ENCODE measurements at places on chromosomes 6 and 20. TPM values are rescaled to one million over a fixed set of nuclear protein-coding genes. Genes with fewer than 3 reads are reported as not detected.
A peak's percentile ranks its signal among the peaks of the same experiment; 100 is the strongest.

The ZFAND3 gene
- 95.9 TPM for total RNA-seq

The PTCHD4 gene
- total RNA-seq = not detected

The SHLD1 gene
- total RNA-seq = 4.3 TPM

The PPP1R10 gene
- 82.9 TPM for total RNA-seq

The MED20 gene
- 24.5 TPM for total RNA-seq

The NEURL2 gene
- total RNA-seq = 3.0 TPM

The MEI4 gene
- 0.05 TPM for total RNA-seq

The BTNL2 gene
- not detected for total RNA-seq

The MRPS18A gene
- 45.8 TPM for total RNA-seq

The TAGAP gene
- total RNA-seq = 0.13 TPM

DNA sequence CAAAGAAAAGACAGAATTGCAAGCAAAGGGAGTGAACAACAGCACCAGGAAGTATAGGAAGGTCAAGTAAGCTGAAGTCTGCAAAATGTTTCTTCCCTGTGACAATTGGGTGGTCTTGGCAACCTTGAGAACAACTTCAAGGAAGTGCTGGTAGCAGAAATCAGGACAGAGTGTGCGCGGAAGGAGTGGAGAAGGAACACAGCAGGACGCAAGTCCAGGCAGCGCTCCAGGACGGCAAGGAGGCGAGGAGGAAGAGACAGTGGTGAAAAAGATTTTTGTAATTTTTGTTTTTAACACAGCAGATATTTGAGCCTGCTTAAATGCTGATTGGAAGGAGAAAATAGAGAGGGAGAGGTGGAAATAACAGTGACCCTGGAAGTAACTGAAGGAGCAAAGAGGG, 141.7 kb downstream of the F13A1 start:
- H3K27ac ChIP-seq = no peak overlapping the region
- no peaks in the 10 kb centered on the region for H3K4me1 ChIP-seq
- peaks cover 7% of the 10 kb centered on the region for H3K27me3 ChIP-seq
- H3K4me3 ChIP-seq = no peak overlapping the region
- no peaks in the 10 kb centered on the region for H3K36me3 ChIP-seq
- DNase-seq = no peak

DNA sequence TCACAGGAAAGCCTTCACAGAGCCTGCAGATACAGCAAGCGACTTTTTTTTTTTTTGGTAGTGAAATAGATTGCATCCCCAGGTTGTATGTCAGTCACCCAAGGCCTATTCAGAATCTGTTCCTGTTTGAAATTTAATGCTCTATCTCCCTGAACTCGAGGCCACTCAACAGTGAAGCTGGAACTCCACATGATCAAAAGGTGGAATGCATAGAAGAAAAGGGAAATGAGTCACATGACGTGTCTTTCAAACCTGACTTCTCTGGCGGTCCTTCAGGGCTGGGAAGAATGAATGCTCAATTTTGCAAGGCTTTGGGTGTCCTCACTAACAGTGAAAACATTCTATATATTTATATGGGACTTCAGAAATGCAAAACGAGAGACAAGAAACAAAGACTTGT, 88.4 kb upstream of the B3GAT2 start:
- H3K27me3 ChIP-seq = peaks cover 4% of the 10 kb centered on the region
- no peak for DNase-seq
- no peak overlapping the region for H3K27ac ChIP-seq
- H3K4me1 ChIP-seq = no peaks in the 10 kb centered on the region

- no peak for DNase-seq
- H3K27ac ChIP-seq = peak overlapping the region; percentile 20
- H3K36me3 ChIP-seq = no peaks in the 10 kb centered on the region
- H3K27me3 ChIP-seq = no peaks in the 10 kb centered on the region
- H3K4me1 ChIP-seq = peaks cover 2% of the 10 kb centered on the region
- no peak overlapping the region for H3K4me3 ChIP-seq
Observed at GRCh38 chr6:55898342-55898741, 23.0 kb upstream of the BMP5 start.

DNA sequence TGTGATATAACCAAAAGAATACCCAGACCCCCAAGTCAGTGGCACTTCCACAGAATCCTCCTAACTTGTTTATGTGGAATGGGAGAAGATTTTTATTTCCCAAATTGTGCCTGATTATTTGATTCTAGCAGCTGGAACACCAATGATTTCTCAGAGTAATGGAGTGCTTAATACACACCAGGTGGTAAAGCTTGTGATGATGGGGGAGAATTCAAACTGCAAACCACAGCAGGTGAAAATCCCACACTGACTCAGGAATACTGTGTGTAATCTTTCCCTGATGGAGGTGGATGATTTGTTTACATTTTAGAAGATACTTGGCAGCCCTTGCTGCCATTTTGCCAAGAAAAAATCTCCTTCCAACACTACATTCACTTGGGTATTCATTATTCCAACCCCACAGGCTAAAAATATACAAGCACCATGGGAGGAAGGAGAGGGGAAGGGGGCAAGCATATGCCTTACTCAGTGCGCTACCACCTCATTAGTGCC, 212.7 kb upstream of the PLN start:
- DNase-seq = no peak
- H3K36me3 ChIP-seq = no peaks in the 10 kb centered on the region
- no peak overlapping the region for H3K27ac ChIP-seq
- H3K4me3 ChIP-seq = no peak overlapping the region
- H3K4me1 ChIP-seq = no peaks in the 10 kb centered on the region

DNA sequence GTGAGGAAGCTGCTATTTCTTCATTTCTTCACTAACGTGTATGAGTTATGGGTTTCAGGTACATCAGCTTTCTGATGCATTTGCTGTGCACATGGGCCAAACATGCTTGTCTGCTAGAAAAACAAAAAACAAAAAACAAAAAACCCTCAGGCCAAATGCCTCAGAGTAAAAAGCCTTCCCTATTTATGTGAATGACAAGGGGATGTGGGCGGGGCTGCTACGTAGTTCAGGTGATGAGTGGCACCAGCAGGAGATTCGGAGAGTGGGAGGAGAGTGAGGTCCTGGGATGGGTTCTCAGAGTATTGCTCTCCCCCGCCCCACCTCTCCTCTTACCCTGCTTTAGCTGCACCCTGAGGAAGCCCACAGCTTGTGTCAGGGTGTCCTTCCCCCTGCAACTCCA, 596.8 kb upstream of the JAG1 start:
- DNase-seq = no peak
- peak overlapping the region; percentile 59 for H3K27ac ChIP-seq
- H3K4me1 ChIP-seq = peaks cover 27% of the 10 kb centered on the region
- H3K27me3 ChIP-seq = no peaks in the 10 kb centered on the region

- H3K4me3 ChIP-seq = no peak overlapping the region
- no peaks in the 10 kb centered on the region for H3K36me3 ChIP-seq
- DNase-seq = no peak
- H3K4me1 ChIP-seq = no peaks in the 10 kb centered on the region
Observed at GRCh38 chr6:99297006-99297405, 52.5 kb downstream of the FAXC start.

DNA sequence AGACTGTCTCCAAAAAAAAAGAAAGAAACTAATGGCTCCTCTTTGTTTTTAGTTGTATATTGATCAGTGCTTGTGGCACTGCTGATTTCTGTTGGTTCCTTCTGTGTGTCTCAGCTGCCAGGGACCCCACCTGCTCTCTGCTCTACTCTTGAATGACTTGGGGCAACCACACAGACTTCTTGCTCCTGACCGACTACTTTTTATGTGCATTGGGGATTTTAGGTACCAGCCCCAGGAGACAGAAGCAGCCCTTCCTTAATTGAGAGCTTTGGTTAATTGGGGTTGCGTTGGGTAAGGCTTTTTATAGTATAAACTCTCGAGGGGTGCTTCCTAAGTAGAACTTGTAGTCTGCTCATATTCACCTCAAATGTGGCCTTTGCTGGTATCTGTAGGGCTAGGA, 6.9 kb downstream of the STK35 start:
- peaks cover 16% of the 10 kb centered on the region for H3K4me1 ChIP-seq
- H3K27ac ChIP-seq = no peak overlapping the region
- no peak for DNase-seq
- no peaks in the 10 kb centered on the region for H3K27me3 ChIP-seq
- H3K36me3 ChIP-seq = peaks cover 12% of the 10 kb centered on the region

DNA sequence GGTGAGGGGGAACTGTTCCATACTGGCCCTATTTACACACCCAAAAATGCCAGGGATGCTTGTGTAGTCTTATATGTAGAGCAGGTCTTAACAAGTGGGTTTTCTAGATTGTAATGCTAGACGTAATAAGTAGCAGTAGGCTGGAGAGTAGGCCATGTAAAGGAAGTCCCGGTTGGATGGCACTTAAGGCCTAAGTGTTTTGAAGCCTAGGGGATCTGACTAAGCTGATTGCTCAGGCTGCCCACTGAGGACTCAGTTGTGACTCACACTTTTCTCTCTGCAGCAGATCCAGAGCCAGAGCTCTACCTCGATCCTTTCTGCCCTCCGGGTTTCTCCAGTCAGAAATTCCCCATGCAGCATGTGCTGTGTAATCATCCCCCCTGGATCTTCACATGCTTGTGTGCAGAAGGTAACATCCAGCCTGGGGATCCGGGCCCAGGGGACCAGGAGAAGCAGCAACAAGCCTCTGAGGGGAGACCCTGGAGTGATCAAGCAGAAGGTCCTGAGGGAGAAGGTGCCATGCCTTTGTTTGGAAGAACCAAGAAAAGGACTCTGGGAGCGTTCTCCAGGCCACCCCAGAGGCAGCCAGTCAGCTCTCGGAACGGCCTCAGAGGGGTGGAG, 26.6 kb downstream of the ZNF133 start:
- no peaks in the 10 kb centered on the region for H3K27me3 ChIP-seq
- no peak overlapping the region for H3K4me3 ChIP-seq
- H3K36me3 ChIP-seq = no peaks in the 10 kb centered on the region
- no peak overlapping the region for H3K27ac ChIP-seq
- no peak for DNase-seq

DNA sequence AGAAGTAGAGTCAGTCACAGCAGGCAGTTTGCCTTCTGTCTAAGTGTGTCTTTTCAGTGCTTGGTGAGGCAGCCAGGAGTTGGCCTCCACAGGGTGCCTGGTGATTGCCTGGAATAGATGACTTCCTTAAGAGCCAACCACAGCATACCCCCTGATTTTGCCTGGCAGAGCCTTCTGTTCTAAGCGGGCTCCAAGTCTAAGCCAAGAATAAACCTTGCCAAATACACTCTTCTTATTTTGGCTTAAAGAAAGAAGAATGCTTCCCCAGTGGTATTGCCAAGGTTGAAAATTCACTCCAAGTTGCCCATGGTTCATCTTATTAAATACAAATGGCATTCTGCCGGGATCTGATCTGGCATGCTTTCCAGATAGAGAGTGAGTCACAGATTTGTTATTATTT, 1424.8 kb upstream of the EYS start:
- H3K4me3 ChIP-seq = no peak overlapping the region
- DNase-seq = no peak
- H3K27ac ChIP-seq = no peak overlapping the region
- H3K27me3 ChIP-seq = no peaks in the 10 kb centered on the region

GRCh38 chr20:47854687-47855212, 69.5 kb upstream of the SULF2 start:
- no peaks in the 10 kb centered on the region for H3K27me3 ChIP-seq
- no peak overlapping the region for H3K27ac ChIP-seq
- H3K4me3 ChIP-seq = no peak overlapping the region
- no peaks in the 10 kb centered on the region for H3K36me3 ChIP-seq

DNA sequence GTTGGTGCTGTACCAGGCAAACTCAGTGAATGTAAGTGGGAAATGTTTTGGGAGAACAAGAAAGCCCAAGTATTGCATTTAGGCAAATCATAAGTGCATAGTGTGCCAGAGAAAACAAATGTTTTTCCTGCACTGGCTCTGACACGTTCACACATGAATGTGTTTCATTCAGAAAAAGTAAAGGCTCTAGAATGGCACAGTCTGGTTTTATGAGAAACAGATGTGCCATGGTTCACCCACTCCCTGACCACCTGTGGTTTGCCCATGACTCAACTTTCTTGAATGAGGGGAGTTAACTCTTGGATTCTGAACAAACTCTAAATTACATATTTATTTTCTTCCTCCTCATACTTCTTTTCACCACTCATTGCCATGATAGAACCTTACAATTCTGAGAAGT, 126.9 kb downstream of the KCNQ5 start:
- no peak overlapping the region for H3K4me3 ChIP-seq
- no peaks in the 10 kb centered on the region for H3K36me3 ChIP-seq
- H3K4me1 ChIP-seq = no peaks in the 10 kb centered on the region
- H3K27me3 ChIP-seq = no peaks in the 10 kb centered on the region
- no peak for DNase-seq
- H3K27ac ChIP-seq = no peak overlapping the region

GRCh38 chr6:24187965-24188577, 62.1 kb downstream of the NRSN1 start:
- DNase-seq = no peak

DNA sequence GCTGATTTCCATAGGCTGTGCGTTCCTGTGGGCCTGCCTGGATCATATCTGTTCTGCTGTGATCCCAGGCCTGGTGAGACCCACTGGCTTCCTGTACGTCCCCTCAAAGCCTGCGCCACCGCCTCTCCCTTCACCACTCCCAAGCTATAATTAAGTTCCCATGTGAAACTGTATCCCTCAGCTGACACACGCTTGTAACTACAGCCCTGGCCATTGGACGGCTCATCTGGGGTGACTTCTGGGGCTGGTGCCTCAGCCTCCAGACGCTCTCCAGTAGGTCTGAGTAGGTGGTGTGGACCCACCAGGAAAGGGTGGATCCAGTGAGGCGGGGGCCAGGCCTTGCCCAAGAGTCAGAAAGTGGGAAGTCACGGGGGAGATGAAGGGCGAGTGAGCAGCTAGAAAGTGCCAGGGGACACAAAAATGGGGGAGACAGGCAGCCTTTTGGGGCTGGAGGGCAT, 21.0 kb downstream of the PPARD start:
- no peak overlapping the region for H3K4me3 ChIP-seq
- H3K27ac ChIP-seq = no peak overlapping the region
- no peaks in the 10 kb centered on the region for H3K36me3 ChIP-seq
- no peaks in the 10 kb centered on the region for H3K27me3 ChIP-seq
- DNase-seq = no peak
- H3K4me1 ChIP-seq = no peaks in the 10 kb centered on the region

DNA sequence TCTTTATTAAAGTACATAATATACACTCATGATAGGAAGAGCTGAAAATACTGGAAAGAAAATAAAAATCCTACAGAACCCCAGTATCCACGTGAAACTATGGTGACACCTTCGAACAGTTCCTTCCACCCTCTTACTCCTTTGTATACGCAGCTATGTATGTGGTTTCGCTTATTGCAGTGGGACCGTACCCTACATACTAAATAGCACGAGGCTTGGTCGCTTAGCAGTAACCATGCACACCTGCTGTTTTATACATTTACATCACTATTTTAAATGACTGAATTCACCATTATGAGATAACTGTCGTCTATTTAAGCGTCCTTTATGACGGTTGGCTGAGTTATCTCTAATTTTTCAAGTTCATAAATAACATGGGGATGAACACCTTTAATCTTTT, 400.1 kb downstream of the CDH4 start:
- H3K27ac ChIP-seq = no peak overlapping the region
- peaks cover 16% of the 10 kb centered on the region for H3K27me3 ChIP-seq
- no peaks in the 10 kb centered on the region for H3K36me3 ChIP-seq
- no peak overlapping the region for H3K4me3 ChIP-seq

Measured in Panc1 (cell line).